ENCODE measurements at places on chromosomes 5 and 9. TPM values are rescaled to one million over a fixed set of nuclear protein-coding genes. Genes with fewer than 3 reads are reported as not detected.

Gene ST8SIA4
- polyA plus RNA-seq, result 7.6 TPM

Gene ADAMTSL1
- 12.3 TPM for polyA plus RNA-seq

Gene RLN2
- 1.8 TPM for polyA plus RNA-seq

Gene WWC1
- 77.3 TPM for polyA plus RNA-seq

Gene C9orf153
- 0.10 TPM for polyA plus RNA-seq

Gene GABRA1
- not detected for polyA plus RNA-seq

Gene PCDHB13
- polyA plus RNA-seq, result 6.9 TPM

Gene ACSL6
- 1.8 TPM for polyA plus RNA-seq

Gene WDR38
- polyA plus RNA-seq, result 0.44 TPM

Gene CKMT2
- 10.3 TPM for polyA plus RNA-seq

Gene APBA1
- polyA plus RNA-seq, result 16.6 TPM

Gene ASS1
- polyA plus RNA-seq, result 329 TPM

Gene FOXD4
- polyA plus RNA-seq, result 0.42 TPM

Gene PCDHA6
- 0.25 TPM for polyA plus RNA-seq

Gene RAPGEF1
- polyA plus RNA-seq, result 38.5 TPM

Gene C1QTNF2
- polyA plus RNA-seq, result 1.3 TPM

Gene FOXD4L6
- not detected for polyA plus RNA-seq

Gene BSPRY
- polyA plus RNA-seq, result 11.1 TPM

Gene GNE
- polyA plus RNA-seq, result 21.5 TPM

Gene LHX3
- polyA plus RNA-seq, result not detected

Gene SPATA31E1
- polyA plus RNA-seq, result not detected
